ENCODE measurements at places on chromosomes 1 and 21.
A peak's percentile ranks its signal among the peaks of the same experiment; 100 is the strongest.

- DNase-seq: peak; percentile 23
Observed at GRCh38 chr1:29709704-29710280, 473.5 kb downstream of the PTPRU start.

- DNase-seq: peak; percentile 56
Observed at GRCh38 chr1:183901748-183902330, 96.9 kb downstream of the RGL1 start.

GRCh38 chr1:165403835-165404482 lies 41.0 kb downstream of the RXRG start:
- DNase-seq: peak; percentile 48

GRCh38 chr21:26847002-26847401 lies 1.8 kb upstream of the ADAMTS1 start:
- no peak for DNase-seq

- DNase-seq: no peak
Observed at GRCh38 chr1:17791480-17791879, 36.3 kb downstream of the ACTL8 start.

- DNase-seq: no peak
Observed at GRCh38 chr1:56200896-56201295, 378.5 kb downstream of the PLPP3 start.

GRCh38 chr1:183792300-183792699 lies 12.6 kb upstream of the RGL1 start:
- DNase-seq: no peak

DNA sequence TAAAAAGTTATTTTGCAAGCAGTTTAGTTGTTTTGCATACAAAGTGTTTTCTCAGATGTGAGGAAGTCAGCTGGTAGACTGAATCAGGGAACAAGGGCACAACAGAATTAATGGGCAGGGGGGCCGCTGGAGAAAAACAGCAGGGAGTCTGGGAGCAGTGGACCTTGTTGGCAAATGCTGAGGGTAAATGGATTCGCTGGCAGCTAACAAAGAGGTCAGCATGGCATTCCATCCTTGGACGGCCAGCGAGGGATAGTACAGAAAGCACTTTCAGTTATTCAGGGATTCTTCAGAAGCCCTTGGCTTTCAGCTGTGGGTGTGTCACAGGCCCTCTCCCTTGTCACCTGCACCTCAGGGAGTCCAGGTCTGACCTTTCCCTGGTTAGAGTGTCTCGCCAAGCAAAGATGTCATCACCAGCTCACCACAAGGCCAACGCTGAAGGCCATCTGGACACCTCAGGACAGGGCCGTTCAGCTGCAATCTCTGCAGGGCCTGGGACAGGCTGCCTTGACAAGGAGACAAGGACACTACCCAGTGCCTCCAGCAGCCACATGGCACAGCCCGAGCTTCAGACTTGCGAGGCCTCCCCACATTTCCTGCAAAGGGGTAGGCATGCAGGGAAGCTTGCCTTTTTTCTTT lies 90.4 kb downstream of the KCNN3 start:
- no peak for DNase-seq
